ENCODE measurements at places on chromosomes 2 and 18. TPM values are rescaled to one million over a fixed set of nuclear protein-coding genes. Genes with fewer than 3 reads are reported as not detected.

Gene CKAP2L
- 3.1 TPM for total RNA-seq

Gene GPBAR1
- 13.9 TPM for total RNA-seq

Gene GLI2
- total RNA-seq, result 1.5 TPM

Gene SCYGR6
- not detected for total RNA-seq

Gene UGT1A3
- total RNA-seq, result not detected

Gene ARHGAP28
- 10.3 TPM for total RNA-seq

Gene GNLY
- 4.6 TPM for total RNA-seq

Gene IL36G
- total RNA-seq, result not detected

Gene PIEZO2
- 0.98 TPM for total RNA-seq

Gene CRYGC
- total RNA-seq, result not detected

Gene NEB
- 1.5 TPM for total RNA-seq

Gene UGT1A4
- not detected for total RNA-seq

Gene ATF2
- total RNA-seq, result 52.9 TPM

Gene ACADL
- total RNA-seq, result 22.1 TPM

Gene ATOH8
- total RNA-seq, result 39.8 TPM

Gene NEURL3
- total RNA-seq, result 3.6 TPM

Gene RAB17
- not detected for total RNA-seq

Gene LYPD6
- 0.65 TPM for total RNA-seq

Gene ALPP
- not detected for total RNA-seq

Gene PRKAG3
- total RNA-seq, result not detected

Gene GALR1
- 0.98 TPM for total RNA-seq

Gene DCDC2C
- total RNA-seq, result not detected

Gene NT5DC4
- not detected for total RNA-seq

Gene CYS1
- total RNA-seq, result 1.1 TPM

Gene ZNF516
- total RNA-seq, result 18.3 TPM

Gene SLC5A6
- total RNA-seq, result 23.8 TPM

Gene GALNT13
- total RNA-seq, result 18.3 TPM

Gene WNT10A
- total RNA-seq, result not detected

Gene XPO1
- total RNA-seq, result 96.1 TPM

Gene AOX1
- 320 TPM for total RNA-seq

Gene BMP10
- total RNA-seq, result not detected

Gene LDLRAD4
- 22.0 TPM for total RNA-seq

Gene NEDD4L
- total RNA-seq, result 32.5 TPM

Gene AKAIN1
- total RNA-seq, result not detected

Gene ALLC
- not detected for total RNA-seq

Gene GDF7
- total RNA-seq, result under 0.01 TPM

Gene NPAS2
- 4.7 TPM for total RNA-seq

Gene RFTN2
- 29.6 TPM for total RNA-seq

Gene SFT2D3
- 14.9 TPM for total RNA-seq

Gene TLX2
- total RNA-seq, result not detected

All from subcutaneous adipose tissue (tissue), 4 donors.